CD4-positive, alpha-beta memory T cell (primary cell): ENCODE measurements at places on chromosomes 16 and 17.

GRCh38 chr16:20948444-20948843 lies 47.9 kb downstream of the LYRM1 start:
- no peak for DNase-seq

DNA sequence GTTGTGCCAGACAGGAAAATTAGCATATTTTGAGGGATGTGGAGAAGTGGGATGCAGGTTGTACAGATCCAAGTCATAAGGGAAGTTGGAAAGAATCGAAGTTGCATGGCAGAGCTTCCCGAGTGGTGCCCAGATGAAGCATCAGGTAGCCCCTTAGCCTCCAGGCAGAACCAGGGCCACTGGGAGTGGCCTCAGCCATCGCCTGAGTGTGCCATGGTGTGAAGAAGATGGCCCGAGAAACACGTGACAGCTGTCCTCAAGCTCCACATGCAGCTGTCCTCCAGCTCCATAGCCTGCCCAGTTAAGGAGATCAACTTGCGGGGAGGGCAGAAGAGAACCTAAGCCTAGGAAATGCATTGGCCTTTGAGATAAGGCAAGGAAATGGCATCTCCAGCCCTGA lies 33.5 kb downstream of the TMC6 start:
- no peak for DNase-seq

DNA sequence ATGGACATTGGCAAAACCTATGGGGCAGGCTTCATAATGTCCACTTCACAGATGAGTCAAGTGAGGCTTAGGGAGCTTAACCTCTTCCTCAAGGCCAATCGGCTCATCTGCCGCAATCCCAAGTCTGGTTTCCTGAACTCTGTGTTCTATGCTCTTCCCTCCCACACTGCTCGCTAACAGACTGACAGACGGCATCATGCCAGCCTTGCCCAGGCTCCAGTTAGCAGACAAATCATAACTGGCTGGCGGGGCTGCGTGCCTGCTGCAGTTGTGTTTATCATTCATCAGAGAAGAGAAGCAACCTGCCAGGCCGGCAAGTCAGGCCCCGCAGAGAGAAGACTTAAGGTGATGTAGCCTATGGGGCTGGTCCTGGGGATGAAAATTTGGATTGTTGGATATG lies 216.2 kb upstream of the ASIC2 start:
- DNase-seq: no peak

- DNase-seq: no peak
Observed at GRCh38 chr17:41518789-41519449, at the start of gene KRT15. KRT15 (minus strand) TSS chr17:41518890; CDS start chr17:41518827, 63 bp downstream.

- DNase-seq: no peak
Observed at GRCh38 chr17:82239401-82239925, 10.6 kb downstream of the SLC16A3 start.

- no peak for DNase-seq
Observed at GRCh38 chr16:86733546-86734254, 155.4 kb downstream of the FOXL1 start.
